Kidney capillary endothelial cell (primary cell): ENCODE measurements at places on chromosomes 1 and 21.
A peak's percentile ranks its signal among the peaks of the same experiment; 100 is the strongest.

- DNase-seq = no peak
Measured at GRCh38 chr1:25522031-25522655, 21.3 kb upstream of the LDLRAP1 start.

DNA sequence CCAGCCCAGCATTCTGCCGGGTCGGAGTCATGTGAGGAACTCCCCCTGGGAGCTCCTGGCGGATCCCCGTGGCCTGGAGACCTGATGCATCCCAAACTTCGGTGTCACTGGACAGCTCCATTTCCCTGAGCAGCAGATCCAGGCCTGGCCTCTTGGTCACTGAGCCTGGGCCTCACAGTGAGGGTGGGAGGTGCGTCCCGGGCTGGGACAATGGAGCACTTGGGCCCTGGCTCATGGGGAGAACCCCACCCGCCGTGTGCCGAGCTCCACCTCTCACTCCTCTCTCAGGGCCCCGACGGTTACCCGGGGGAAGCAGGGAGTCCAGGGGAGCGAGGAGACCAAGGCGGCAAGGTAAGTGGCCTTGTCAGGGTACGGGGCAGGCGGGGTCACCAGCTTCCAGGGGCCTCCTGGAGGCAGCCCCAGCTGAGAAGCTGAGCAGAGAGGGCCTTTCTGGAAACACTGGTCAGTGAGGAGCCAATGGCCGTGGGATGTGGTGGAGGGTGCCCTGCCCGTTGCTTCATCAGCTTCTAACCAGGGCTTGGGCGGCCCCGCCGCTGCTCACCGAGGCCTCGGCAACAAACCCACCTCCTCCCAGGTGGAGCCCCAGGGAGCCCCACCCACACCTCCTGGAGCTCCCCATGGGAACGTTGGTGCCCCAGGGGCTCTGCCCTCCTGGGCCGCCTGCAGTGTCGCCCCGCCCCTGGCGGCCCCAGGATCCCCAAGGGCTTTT, 19.8 kb downstream of the COL6A2 start:
- no peak for DNase-seq

GRCh38 chr1:61692155-61692800, 32.7 kb downstream of the TM2D1 start:
- DNase-seq = no peak

- no peak for DNase-seq
Measured at GRCh38 chr1:91098299-91098906, 76.6 kb upstream of the ZNF644 start.

- no peak for DNase-seq
Measured at GRCh38 chr1:39105061-39105840, 79.1 kb downstream of the NDUFS5 start.

GRCh38 chr1:36083635-36084496, at the start of gene TEKT2:
TSS of gene TEKT2 (plus strand) at chr1:36084094. CDS start at chr1:36084922, 828 bp downstream.
- no peak for DNase-seq

- DNase-seq = peak; percentile 69
Measured at GRCh38 chr1:212950243-212951125, at the start of gene VASH2. TSS of gene VASH2 (plus strand) at chr1:212950541. CDS start at chr1:212951543, 1,002 bp downstream.

DNA sequence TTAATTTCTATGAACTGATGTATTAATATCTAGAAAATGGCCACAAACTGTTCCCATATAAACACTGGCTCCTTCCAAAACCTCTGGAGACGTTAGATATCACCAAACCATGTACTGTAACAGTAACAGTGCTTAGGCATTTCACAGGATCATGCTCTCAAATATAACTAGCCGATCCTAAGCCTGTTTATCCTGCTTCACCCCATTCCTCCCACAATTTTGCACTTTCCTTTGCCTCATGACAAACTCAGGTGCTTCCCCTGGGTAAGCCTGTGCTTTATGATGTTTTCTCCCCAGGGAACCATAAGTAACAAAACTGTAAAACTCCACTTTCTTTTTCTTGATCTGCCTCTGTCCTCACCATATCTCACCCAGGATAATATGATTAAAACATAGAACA, 452.3 kb downstream of the PLA2G4A start:
- no peak for DNase-seq

DNA sequence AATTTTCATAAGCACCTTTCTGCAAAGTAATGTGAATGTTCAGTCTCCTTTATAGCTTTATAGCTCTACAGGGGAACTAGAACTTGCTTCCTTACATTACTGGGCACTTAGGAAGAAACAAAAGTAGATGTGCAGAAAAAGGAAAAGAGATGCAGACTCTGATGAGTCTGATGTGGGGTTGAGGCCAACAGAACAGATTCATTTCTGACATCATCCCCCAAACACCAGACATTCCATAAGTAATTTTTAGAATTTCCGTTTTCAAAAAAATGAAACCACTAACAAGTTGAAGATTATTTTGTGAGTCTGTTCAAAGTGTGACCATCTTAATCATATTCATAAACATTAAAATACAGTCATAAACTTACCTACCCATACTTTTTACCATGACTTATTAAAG, 96.0 kb downstream of the NRIP1 start:
- DNase-seq = no peak

DNA sequence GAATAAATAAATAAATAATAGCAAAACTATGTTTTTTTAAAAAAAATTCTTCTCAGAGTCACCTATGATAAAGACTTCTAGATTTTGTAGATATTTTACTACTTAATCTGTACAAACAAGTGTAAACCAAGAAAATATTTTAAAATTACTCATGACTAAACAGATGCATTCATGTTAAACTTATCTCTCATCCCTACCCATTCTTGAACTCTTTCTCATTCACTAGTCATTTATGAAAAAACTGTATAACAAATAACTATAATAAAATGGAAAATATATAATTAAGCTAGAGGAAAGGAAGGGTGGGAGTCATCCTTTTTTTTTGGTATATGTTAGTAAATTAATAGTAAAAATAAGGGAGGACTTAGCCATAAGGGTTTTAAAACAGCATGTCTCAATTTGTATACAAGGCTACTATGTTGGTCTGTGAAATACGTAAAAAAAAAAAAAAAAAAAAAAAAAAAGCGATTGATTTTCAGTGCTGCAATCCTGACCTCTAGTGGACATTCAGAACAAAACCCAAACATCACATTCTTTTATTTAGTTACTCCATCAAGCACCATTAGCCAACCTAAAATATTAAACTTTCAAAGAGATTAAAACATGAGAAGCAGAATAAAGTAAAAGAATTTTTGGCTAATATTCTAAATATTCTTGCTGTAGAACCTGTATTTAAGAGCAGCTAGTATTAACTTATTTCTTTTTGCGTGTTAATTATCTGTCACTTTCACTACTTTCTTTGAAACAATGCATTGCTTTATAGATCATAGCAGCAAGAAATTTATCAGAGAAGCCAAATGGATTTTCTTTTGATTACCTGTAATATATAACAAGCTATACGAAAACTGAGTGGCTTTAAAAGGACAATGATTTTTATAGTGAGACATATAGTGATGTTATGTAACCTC, 255.8 kb upstream of the CACYBP start:
- peak; percentile 45 for DNase-seq

DNA sequence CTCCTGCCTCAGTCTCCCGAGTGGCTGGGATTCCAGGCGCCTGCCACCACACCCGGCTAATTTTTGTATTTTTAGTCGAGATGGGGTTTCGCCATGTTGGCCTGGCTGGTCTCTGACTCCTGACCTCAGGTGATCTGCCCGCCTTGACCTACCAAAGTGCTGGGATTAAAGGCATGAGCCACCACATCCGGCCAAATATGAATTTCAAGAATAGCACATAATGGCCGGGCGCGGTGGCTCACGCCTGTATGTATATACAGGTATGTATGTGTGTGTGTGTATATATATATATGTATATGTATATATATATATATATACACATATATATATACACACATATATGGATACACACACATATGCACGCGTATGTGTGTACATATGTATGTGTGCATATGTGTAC, 95.2 kb downstream of the ZP4 start:
- no peak for DNase-seq

GRCh38 chr1:230359992-230360668, 66.0 kb downstream of the PGBD5 start:
- no peak for DNase-seq

- DNase-seq = no peak
Measured at GRCh38 chr21:29664615-29665014, 275.2 kb downstream of the GRIK1 start.

- no peak for DNase-seq
Measured at GRCh38 chr21:18443701-18444100, 40.1 kb upstream of the TMPRSS15 start.

GRCh38 chr1:189782295-189782694, 695.4 kb downstream of the BRINP3 start:
- no peak for DNase-seq

DNA sequence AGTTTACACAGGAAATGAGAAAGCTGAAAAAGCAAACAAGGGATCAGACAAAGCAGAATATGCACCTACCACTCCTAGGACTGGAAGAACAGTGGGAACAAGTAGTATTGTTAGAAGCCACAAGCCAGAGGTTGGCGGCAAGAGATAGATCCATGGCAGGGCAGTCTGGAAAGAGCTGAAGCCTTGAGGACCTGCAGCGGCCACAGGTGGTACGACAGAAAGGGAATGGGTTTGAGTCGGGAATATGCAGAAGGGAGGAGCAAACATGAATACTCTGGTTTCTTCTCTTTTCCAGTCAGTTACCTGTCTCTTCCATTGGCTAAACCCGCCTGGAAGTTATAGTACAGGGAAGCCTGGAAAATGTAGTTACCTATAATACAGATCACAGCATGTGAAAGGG, 3.9 kb upstream of the PCNX2 start:
- no peak for DNase-seq

- DNase-seq = no peak
Measured at GRCh38 chr1:77504986-77505385, 177.5 kb downstream of the ZZZ3 start.

- no peak for DNase-seq
Measured at GRCh38 chr1:54547601-54548388, at the start of gene ACOT11. TSS of gene ACOT11 (plus strand) at chr1:54548228. CDS start at chr1:54548310, 82 bp downstream.

GRCh38 chr1:54135436-54136120, 17.2 kb downstream of the CDCP2 start:
- DNase-seq = peak; percentile 42

DNA sequence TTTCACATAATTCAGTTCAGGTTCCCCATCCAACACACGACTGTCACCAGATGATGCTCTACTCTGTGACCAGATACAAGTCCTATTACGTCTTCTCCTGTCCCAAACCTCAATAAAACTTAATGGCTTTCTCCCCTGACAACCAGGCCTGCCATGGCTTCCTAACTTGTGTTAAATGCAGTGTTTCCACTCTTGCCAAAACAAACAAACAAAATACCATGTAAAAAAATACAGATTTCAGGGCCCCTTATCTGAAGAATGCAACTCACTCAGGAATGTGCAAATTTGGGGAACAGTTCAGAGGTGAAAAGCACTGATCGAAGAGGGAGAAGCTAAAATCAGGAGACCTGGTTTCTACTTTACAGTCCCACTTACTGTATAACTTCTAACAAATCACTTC, 863 bp upstream of the NUF2 start:
- no peak for DNase-seq
